ENCODE measurements at places on chromosomes 12 and 14.

GRCh38 chr12:99618657-99619056 lies 28.9 kb upstream of the GARIN6 start:
- no peak for DNase-seq

GRCh38 chr14:34981743-34982420 lies 910 bp upstream of the SRP54 start:
- peak; percentile 61 for DNase-seq

GRCh38 chr14:55689981-55690871 lies 110.2 kb downstream of the KTN1 start:
- DNase-seq: no peak

DNA sequence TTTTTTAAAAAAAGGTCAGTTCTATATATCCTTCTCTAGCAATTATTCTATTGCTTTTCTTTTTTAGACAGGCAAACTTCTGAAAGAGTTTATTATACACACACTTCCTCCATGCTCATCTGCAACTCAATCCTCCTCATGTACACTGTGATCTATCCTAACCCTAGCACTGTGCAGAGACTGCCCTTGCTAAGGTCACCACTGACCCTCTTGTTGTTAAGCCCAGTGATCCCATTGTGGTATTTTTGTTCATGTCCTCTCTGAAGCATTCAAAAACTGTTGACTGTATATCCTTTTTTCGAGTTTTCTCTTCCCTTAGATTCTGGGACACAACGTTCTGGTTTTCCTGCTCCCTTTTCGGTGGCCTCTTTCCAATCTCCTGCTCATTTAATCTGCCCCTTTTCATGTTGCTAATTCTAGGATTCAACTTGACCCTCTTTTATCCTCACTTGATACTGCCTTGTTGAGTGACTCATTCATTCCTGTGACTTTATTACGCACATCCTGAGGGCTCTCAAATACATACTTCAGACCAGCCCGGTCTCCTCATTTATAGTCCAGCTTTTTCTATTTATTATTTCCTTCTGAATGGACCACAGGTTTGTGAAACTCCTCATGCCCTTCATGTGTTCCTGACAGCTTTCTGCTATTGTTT lies 53.9 kb upstream of the PTPRB start:
- no peak for DNase-seq

GRCh38 chr12:92297932-92298696 lies 152.5 kb upstream of the BTG1 start:
- DNase-seq: no peak

- no peak for DNase-seq
Measured at GRCh38 chr14:67313153-67313552, 46.5 kb downstream of the ATP6V1D start.

DNA sequence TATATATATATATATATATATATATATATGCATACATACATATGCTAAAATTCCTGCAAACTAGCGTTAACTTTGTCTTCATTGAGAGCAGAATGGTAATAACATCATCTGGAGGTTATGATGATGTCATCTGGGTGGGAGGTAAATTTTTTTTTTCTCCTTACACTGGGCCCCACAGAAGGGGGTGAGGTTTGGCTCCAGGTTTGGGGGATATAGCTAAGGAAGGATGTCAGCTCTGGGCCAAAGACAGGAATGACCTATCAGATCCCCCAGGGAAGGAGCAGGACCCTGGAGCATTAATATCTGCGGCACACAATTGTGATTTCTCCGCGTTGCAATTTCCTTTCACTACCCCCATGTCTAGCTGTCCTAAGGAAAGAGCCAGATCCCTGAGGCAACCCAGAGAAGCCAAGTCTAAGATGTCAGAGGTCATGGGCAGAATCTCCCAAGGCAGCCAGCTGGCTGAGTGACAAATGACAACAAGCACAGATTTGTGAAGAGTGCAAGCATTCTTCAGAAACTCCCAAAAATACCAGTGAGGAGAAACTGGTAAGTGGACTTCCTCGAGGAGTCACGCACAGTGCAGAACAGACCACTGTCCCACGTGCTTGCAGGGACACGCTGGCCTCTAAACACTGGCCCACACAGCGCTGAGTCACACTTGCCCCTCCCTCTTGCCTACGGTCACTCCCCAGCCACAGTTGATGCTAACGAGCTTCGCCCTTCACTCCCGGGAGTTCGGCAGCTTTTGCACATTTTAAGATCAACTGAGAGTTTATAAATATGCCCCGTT lies 9.9 kb downstream of the UBC start:
- no peak for DNase-seq

- no peak for DNase-seq
Measured at GRCh38 chr12:12278899-12279298, 12.1 kb upstream of the LRP6 start.

DNA sequence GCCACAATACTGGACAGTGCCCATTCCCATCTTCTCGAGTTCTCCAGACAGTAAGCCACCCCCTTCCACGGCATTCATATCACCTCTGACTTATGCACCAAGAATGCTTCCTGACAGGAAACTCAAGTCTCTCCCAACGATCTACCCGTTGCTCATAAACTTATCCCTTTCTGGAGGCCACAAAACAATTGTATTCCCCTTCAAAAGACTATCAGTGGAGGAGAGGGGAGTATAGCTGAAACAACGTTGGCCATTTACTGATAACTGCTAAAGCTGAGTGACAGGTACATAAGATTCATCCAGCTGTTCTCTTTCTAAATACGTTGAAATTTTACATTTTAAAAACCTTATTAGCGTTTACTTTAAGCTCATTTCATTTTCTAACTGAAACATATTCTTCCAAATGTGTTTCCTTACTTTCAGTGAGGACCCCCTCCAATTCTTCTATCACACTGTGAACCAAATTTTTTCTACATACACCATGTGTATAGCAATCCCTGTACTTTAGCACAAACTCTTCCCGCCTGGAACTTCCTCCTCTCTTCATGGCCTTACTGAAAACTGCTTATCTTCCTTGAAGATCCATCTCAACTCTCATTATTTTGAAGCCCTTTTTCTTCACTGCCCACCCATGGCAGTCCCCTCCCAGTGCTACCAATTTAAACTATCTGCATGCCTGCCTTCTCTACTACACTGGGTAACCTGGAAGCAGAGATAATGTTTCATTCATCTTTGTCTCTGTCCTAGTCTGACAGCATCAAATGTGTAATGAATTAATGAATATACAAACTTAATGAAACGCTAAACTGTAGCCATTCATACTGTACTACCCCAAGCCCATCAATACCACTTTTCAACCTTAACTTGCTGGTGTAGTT lies 28.8 kb downstream of the ATXN2 start:
- no peak for DNase-seq

GRCh38 chr14:45068396-45068795 lies 15.5 kb upstream of the PRPF39 start:
- no peak for DNase-seq

DNA sequence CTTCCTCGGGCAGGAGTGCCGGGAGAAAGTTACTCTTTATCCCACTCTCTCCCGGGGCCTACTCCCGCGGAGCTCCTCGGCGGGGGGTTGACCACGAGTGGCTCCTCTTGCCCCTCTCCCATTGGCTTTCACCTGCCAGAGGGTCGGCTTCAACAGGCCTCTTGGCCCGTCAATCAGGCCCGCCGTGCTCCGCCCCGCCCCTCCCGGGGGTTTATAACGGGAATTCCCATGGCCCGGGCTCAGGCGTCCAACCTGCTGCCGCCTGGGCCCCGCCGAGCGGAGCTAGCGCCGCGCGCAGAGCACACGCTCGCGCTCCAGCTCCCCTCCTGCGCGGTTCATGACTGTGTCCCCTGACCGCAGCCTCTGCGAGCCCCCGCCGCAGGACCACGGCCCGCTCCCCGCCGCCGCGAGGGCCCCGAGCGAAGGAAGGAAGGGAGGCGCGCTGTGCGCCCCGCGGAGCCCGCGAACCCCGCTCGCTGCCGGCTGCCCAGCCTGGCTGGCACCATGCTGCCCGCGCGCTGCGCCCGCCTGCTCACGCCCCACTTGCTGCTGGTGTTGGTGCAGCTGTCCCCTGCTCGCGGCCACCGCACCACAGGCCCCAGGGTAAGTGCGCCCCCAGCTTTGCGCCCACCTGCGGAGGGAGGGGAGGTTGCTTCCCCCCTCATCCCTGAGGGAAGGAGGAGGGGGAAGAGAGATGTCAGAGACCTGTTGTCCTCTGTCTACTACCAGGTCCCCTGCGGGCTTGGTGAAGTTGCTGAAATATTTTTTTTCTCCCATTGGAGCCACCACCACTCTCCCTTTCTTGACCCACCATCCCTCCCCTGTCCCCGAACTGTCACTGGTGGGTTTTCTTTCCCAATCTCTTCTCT lies at the start of gene SMOC1:
Gene SMOC1 (plus strand): TSS at position 242 of the 869 bp plus-strand sequence. CDS start 263 bp downstream, at position 505.
- peak; percentile 2 for DNase-seq

DNA sequence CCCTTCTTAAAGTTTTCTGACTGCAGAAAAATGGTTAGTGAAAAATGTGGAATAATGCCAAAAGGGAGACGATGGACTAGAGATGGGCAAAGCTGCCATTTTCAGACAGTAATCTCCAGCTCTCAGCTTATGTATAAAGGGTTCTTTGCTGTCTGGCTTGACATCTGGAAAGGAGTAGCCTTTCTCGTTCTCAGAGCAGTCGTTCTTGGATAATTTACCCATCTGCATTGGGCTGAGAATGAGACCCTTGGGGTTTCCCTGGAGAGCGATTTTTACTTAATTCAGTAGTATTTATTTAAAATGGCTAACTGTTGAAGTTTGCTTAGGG lies 1.2 kb downstream of the NUDT4 start:
- peak; percentile 57 for DNase-seq

- peak; percentile 11 for DNase-seq
Measured at GRCh38 chr12:21276826-21277225, 57.9 kb downstream of the SLCO1A2 start.
